CD4-positive, alpha-beta T cell treated with Interleukin-6 for 4 hours (primary cell): ENCODE measurements at places on chromosomes 2 and 18.

GRCh38 chr18:63253428-63254372 lies 65.9 kb downstream of the BCL2 start:
- no peak for DNase-seq

DNA sequence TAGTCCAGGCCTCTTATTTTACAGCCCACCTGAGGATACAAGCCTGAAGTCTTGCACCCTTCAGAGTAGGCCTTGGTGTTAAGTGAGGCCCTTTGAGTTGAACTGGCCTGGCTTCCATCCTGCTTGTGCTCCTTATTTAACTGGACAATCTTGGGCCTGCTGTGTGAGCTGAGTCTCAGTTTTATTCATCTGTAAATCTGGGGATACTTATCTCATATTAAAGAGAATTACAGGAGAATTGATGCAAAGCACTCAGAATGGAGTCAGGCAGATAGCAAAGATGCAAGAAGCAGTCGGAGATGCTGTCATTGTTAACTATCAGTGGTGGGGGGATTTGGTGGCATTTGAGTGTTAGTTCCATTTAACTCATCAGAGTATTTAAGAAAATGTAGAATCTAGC lies 36.8 kb downstream of the MFSD6 start:
- no peak for DNase-seq

- no peak for DNase-seq
These were observed 24.2 kb downstream of the RAPH1 start for GRCh38 chr2:203510941-203511305.

DNA sequence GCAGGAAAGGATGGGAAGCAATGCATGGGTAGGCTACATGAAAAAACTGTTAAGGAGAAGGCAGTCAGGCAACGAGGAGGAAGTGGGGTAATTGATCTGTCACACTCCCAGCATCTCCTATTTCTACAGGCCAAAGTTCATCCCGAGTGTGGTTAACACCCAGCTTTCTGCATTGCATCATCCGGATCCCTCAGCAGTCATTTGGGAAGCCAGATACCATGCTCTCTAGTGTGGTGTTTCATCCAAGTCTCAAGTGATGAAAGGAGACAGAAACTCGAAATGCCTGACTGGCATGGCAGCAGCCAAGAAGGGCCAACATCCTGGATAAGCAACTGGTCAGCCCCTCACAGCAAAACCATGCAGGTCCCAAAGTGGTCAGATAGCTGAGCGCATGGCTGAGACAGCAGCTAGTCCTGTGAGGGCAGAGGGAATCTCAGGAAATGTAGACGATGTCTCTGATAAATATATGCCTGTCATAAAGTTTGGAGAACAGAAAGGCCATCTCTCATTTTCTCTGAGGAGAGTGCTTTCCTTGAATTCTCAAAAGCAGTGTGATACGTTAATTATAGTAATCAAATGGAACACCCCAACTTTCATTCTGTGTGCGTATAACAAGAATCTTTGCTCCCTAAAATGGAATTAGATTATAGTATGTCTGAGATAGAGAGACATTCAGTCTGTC lies 24.8 kb upstream of the HNRNPA3 start:
- DNase-seq = no peak

DNA sequence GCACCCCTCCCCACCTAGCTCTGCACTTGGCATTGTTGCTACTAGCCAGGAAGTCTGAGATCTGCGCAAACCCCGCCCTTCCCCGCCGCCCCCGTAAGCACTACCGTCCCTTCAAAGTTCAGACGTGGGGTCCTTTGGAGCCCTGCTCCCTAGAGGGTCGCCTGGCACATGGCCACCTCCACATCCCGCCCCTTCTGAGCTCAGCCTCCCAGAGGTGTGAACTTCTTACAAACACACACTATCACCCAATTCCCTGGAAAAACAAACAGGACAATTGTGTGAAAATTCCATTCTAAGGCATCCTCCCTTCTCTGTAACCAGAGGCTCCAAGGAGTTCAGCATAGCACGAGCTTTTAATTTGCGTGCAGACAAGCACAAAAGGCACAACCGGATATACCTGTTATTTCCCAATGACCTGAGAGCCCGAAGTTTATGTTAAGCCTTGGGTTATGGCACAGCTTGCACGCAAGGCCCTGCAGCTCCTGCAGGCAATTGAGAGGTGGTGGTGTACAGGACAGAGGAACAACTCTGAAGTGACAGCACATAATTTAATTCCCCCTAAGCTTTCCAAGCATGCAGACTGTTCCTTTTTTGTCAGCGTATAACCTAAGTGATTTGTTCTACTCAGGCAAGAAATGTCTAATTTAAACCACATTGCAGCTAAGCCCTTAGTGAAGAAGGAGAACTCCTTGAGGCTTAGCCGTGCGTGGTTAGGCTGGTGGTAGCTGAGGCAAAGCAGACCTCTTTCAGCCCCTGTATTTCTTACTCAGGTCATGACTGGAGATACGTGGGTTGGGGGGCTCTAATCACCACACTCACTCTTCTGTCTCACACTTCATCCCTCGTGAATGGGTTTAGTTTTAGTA lies 20.3 kb upstream of the CYP1B1 start:
- DNase-seq = no peak

DNA sequence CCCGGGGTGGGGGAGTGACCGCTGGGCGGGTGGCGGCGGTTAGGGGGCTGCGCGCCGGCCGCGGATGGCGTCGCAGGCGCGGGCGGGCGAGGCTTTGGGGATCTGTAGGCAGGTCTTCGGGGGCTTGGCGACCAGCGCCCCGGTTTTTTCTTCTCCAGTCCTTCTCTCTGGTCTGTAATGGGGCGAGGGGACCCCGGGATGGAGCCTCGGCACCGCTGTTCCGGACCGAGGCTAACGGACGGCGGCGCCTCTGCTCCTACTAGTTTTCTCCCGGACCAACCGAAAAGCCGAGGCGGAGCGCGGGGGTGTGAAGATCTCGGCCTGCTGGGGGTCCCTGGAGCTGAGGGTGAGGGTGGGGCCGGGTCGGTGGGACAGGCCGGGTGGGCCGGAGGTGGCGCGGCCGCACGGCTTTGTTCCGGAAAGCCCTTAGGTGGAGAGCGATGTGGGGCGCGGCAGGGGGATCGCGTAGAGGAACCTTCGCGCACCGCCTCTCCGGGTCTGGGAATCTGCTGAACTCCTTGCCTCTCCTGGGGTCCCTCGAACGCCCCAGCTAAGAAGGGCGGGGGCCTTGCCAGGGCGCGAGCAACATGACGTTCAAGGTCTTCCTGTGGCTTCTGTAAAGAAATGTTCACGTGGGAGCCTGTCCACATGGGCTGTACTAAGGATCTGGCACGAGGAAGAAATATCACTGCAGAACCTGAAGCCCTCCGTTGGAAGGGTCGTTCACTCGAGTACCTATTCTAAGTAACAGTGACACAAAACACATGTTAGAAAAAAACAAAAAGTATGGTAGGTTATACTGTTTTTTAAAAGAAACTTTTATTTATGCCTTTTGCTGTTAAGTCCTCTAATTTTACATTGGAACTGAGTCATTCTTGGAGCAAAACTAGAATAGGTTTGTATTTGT lies 861 bp downstream of the SLC39A10 start:
- peak; percentile 73 for DNase-seq

- no peak for DNase-seq
These were observed 152.7 kb downstream of the ADCYAP1 start for GRCh38 chr18:1057367-1057766.

DNA sequence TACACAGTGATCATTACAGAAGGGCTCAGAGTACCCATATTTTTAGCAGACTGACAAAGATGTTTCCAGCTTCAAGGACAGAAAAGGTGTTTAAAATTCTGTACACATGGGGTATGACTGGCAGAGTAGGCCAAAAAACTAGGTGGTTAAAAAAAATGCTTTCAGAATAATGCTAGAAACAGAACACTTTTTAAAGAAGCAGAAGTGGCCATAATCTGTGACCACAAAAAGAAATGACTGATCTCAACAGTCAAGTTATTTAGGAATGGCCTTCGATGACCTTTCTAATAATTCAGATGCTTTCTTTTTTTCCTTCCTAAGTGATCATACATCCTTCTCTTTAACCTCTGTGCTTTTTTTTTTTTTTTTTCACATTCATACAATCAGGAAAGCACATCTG lies 4.1 kb upstream of the AQP4 start:
- no peak for DNase-seq

- DNase-seq = no peak
These were observed 136.2 kb downstream of the MTX2 start for GRCh38 chr2:176405477-176405876.

DNA sequence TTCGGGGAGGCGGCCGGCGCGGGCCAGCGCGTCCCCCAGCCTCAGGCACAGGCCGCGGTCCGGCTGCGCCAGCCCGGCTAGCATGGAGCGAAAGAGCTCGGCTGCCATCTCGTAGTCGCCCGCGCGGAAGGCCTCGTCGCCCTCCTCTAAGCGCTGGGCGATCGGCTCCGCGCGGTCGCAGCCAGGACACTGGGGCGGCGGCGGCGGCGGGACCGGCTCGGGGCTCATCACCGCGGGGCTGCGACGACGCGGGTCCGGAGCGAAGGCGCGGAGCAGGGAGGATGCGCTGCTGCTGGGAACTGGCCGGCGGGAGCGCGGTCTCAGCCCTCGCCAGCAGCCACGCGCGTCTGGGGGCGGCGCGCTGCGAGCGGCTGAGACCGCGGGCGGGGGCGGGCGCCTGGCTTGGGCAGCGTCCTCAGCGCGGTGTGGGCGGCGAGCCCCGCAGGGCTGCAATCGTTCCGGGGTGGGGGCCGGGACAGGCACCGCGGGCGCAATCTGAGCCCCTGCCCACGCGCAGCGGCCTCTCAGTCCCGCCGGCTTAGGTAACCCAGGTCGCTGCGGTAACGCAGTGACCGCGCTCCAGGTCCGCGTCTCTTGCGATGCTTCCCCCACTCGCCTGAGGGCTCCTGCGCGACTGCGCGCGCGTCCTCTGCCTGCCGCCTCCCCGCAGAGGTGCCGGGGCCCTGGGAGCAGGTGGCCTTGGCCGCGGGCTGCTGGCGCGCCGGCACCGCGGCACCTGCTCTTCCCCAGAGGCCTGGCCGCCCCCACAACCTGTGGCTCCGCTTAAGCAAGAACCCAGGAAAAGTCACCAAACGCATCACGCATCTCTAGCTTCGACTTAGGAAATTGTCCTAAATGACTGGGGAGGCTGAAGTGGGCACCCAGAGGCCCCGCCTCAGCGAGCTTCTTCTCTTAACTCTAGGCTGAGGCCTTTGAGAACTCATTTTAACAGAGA lies at the start of gene LONRF2:
Gene LONRF2 (minus strand): TSS at position 636 of the 955 bp plus-strand sequence. CDS start 408 bp downstream, at position 228.
- peak; percentile 4 for DNase-seq

DNA sequence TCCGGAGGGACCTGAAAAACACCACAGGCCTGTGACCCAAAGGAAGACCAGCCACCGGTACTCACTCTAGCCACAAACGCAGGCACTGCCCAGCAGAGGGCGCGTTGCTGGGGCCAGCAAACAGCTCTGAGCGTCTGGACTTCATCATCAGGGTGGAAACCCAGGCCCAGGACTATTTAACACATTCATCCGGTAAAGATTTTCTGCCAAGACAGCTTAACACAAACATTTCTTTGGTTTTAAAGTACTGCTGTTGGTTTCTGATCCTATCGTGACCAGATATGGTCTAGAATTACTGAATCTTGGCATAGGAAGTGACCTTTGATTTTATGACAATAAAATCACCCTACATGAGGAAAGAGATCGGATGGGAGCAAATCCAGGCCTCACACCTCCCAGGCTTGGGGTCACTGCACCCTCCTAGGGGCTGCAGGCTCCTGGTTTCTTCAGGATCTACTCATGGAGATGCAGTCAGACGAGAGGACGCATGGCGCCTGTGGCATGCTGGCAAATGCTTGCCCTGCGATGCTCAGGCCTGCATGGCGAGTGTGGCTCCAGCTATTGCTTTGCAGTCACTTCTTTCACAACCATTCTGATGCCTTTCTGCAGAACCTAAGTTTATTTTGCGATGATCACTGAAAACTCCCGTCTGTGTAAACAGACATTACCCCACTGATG lies 130.4 kb downstream of the COL4A4 start:
- DNase-seq = peak; percentile 7

DNA sequence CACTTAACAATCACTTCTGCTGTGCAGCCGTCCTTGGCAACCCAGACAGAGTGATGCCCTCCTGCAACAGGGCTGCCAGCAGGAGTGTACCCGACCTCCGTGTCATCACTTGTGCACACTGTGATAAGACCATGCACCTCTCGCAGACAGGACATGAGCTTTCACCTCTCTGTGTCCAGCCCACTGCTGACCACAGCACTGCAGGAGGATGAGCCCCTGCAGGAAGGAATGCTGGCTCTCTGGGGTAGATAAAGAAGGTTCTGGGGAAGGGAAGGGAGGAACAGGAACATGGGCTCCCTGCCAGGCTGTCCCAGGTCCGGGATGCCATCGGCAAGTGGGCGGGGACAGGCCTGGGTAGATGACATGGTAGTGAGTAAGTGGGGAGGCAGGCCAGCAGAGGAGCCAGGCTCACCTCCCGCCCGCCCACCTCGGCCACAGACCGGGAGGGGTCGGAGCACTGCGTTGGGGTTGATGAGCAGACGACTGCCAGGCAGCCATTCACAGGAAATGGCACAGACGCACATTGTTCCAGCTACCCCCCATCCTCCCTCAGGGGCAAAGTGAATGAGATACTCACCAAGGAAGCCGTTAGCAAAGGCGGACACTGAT lies 18.6 kb upstream of the COL6A3 start:
- peak; percentile 90 for DNase-seq

GRCh38 chr2:168152902-168153530 lies 94.4 kb downstream of the STK39 start:
- DNase-seq = no peak

GRCh38 chr18:49238433-49239042 lies 221.9 kb downstream of the DYM start:
- DNase-seq = peak; percentile 6

DNA sequence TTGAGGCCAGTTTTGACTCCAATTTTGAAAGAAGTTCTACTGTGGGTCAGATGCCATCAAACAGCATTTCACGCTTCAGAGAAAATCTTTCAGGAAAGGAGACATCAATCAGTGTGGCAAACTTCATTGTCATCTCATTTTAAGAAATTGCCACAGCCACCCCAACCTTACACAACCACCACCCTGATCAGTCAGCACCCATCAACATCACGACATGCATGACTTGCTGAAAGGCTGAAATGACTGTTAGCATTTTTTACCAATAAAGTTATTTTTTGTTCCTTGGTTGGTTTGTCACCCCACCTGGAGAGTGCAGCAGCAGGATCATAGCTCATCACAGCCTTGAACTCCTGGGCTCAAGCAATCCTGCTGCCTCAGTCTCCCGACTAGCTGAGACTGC lies 10.4 kb downstream of the DNAJC10 start:
- DNase-seq = no peak

GRCh38 chr2:231685349-231686191 lies 22.8 kb upstream of the PTMA start:
- no peak for DNase-seq

- no peak for DNase-seq
These were observed 535.5 kb downstream of the TNS1 start for GRCh38 chr2:217467331-217467730.
